Activated CD8-positive, alpha-beta T cell treated with anti-CD3 and anti-CD28 coated beads, Interleukin-2, amount 10 ng/mL, durations not matched to agents 7 days and 5 days (primary cell): ENCODE measurements at places on chromosomes 16 and 17. TPM values are rescaled to one million over a fixed set of nuclear protein-coding genes. Genes with fewer than 3 reads are reported as not detected.

RGS9 gene
- 5.7 TPM for total RNA-seq

SGCA gene
- not detected for total RNA-seq

CACNA1H gene
- 0.92 TPM for total RNA-seq

NR1D1 gene
- total RNA-seq: 4.9 TPM

TCAP gene
- 1.8 TPM for total RNA-seq

CDRT15 gene
- not detected for total RNA-seq

INO80E gene
- total RNA-seq: 104 TPM

NUPR1 gene
- not detected for total RNA-seq

RAB40B gene
- total RNA-seq: 1.3 TPM

METTL2A gene
- total RNA-seq: 20.2 TPM

CNEP1R1 gene
- 25.1 TPM for total RNA-seq

RNF157 gene
- total RNA-seq: 165 TPM

LAT gene
- 270 TPM for total RNA-seq

NXPH3 gene
- total RNA-seq: not detected

ARHGDIG gene
- total RNA-seq: not detected

SLC16A11 gene
- 0.39 TPM for total RNA-seq

CNGB1 gene
- not detected for total RNA-seq

GLTPD2 gene
- not detected for total RNA-seq

CMTM4 gene
- 1.2 TPM for total RNA-seq

TRIM25 gene
- 142 TPM for total RNA-seq

RGS11 gene
- total RNA-seq: not detected
